Stomach (tissue), 19 donors: ENCODE measurements at places on chromosomes 5 and 9. TPM values are rescaled to one million over a fixed set of nuclear protein-coding genes. Genes with fewer than 3 reads are reported as not detected.

Gene FGF10
- 5.4 TPM for polyA plus RNA-seq

Gene PIP5KL1
- polyA plus RNA-seq: 3.3 TPM

Gene RNF183
- polyA plus RNA-seq: 0.46 TPM

Gene IFNA21
- not detected for polyA plus RNA-seq

Gene PCDHGB4
- 0.12 TPM for polyA plus RNA-seq

- no peak for DNase-seq
- no peaks in the 10 kb centered on the region for H3K36me3 ChIP-seq
- H3K4me1 ChIP-seq: peaks cover 37% of the 10 kb centered on the region
- H3K4me3 ChIP-seq: no peak overlapping the region
- no peak overlapping the region for H3K27ac ChIP-seq
Observed at GRCh38 chr5:962386-962785, 46.2 kb upstream of the NKD2 start.

- no peak overlapping the region for H3K27ac ChIP-seq
- H3K4me3 ChIP-seq: no peak overlapping the region
- DNase-seq: no peak
- no peaks in the 10 kb centered on the region for H3K27me3 ChIP-seq
- peaks cover 49% of the 10 kb centered on the region for H3K36me3 ChIP-seq
Observed at GRCh38 chr5:119470851-119471451, 18.7 kb downstream of the HSD17B4 start.

DNA sequence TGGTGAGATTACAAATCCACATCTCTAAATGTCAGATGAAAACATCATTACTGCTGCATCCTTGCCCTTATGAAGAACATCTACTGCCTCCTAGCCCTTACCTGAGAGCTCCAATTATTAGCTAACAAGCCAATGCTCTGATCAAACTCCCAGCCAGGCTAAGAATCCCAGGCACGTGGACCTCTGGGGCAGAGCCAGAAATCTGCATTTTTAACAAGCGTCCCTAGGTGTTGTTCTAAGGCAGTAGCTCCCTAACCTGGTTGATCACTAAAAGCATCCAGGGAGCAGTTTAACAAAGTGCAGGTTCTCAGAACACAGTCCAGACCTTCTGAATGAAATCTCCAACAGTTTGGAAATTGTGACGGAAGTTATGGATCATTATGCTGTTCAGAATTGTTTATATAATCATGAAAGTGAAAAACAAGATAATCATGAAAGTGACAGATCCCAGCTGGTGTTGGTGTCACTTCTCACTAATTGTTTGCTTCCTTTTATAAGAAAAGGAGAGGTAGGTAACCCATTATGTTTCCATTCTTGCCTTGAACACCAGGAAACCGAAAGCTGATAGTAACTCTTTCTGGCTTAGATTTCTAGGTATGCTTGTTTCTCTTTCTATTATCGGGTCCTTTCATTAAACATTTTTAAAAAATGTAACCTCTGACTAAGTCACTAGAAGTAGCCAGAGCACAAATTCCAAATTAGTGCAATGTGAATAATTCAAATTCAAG is 216.5 kb upstream of the NR4A3 start:
- H3K36me3 ChIP-seq: no peaks in the 10 kb centered on the region
- no peaks in the 10 kb centered on the region for H3K27me3 ChIP-seq
- no peak overlapping the region for H3K27ac ChIP-seq
- H3K4me1 ChIP-seq: no peaks in the 10 kb centered on the region
- H3K4me3 ChIP-seq: no peak overlapping the region

GRCh38 chr9:35306283-35306682 is 144.5 kb downstream of the UNC13B start:
- H3K27ac ChIP-seq: no peak overlapping the region
- no peak for DNase-seq
- H3K27me3 ChIP-seq: no peaks in the 10 kb centered on the region
- peaks cover 16% of the 10 kb centered on the region for H3K36me3 ChIP-seq
- H3K4me1 ChIP-seq: no peaks in the 10 kb centered on the region

GRCh38 chr5:112574536-112574935 is 155.5 kb upstream of the EPB41L4A start:
- H3K27ac ChIP-seq: no peak overlapping the region
- no peaks in the 10 kb centered on the region for H3K36me3 ChIP-seq
- H3K4me1 ChIP-seq: peaks cover 11% of the 10 kb centered on the region
- H3K4me3 ChIP-seq: no peak overlapping the region
- no peak for DNase-seq
- H3K27me3 ChIP-seq: no peaks in the 10 kb centered on the region

DNA sequence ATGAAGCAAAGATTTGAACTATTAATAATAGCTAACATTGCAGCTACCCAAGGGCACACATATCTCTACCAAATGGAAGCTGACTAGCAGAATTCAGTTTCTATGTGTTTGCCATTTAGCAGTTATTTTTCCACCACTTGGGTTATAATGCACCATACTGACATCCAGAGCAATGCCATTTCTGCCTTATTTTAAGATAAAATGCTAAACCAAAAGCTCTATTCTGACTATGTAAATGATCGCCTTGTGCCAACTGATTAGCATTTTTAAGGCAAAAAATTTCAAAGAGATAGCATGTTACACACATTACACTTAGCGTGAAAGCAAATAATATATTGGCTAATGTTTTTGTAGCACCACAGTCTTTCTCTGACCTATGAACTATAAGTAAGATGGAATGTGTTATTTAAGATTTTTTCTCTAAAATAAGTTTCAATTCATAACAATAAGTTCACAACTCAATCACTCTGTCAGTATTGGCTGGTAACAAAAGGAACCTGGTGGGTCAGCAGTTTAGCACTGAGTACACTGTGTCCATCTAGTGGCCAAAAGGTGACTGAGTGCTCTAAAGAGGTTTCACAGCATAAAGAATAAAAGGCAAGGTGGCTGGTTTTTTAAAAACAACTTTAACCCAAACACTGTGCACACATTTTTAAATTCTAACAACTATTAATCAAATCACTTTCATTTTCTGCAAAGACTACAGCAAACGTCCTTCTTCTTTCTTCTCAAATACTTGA is 443.5 kb downstream of the PDE4D start:
- no peaks in the 10 kb centered on the region for H3K4me1 ChIP-seq
- H3K27ac ChIP-seq: no peak overlapping the region
- H3K36me3 ChIP-seq: no peaks in the 10 kb centered on the region
- DNase-seq: no peak
- H3K27me3 ChIP-seq: no peaks in the 10 kb centered on the region
- H3K4me3 ChIP-seq: no peak overlapping the region

GRCh38 chr9:92649007-92649406 is 20.9 kb downstream of the IPPK start:
- no peak overlapping the region for H3K27ac ChIP-seq
- H3K4me1 ChIP-seq: no peaks in the 10 kb centered on the region
- H3K27me3 ChIP-seq: no peaks in the 10 kb centered on the region
- no peak for DNase-seq

GRCh38 chr5:149370878-149371277 is 8.2 kb downstream of the IL17B start:
- no peaks in the 10 kb centered on the region for H3K27me3 ChIP-seq
- no peak overlapping the region for H3K27ac ChIP-seq
- peaks cover 31% of the 10 kb centered on the region for H3K4me1 ChIP-seq
- H3K4me3 ChIP-seq: no peak overlapping the region

DNA sequence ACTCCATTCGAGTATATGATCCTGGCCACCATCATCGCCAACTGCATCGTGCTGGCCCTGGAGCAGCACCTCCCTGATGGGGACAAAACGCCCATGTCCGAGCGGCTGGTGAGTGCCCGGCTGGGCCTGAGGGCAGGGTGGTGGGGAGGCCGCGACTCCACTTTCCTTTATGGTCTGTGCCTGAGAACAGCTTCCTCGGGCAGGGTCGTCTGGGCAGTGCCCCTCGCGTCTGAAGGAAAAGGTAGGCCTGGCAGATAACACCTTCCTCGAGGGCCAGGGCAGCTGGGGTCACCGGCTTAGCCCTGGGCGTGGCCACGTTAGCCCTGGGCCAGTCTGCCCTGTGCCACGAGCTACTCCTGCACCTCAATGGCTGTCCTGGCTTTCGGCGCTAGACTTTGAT is 1.5 kb downstream of the CACNA1B start:
- H3K4me3 ChIP-seq: no peak overlapping the region
- peaks cover 75% of the 10 kb centered on the region for H3K27me3 ChIP-seq
- H3K4me1 ChIP-seq: peaks cover 5% of the 10 kb centered on the region
- no peaks in the 10 kb centered on the region for H3K36me3 ChIP-seq
- DNase-seq: no peak

GRCh38 chr5:22249209-22249729 is 603.9 kb downstream of the CDH12 start:
- H3K36me3 ChIP-seq: no peaks in the 10 kb centered on the region
- H3K27ac ChIP-seq: no peak overlapping the region
- no peak for DNase-seq
- H3K4me3 ChIP-seq: no peak overlapping the region

GRCh38 chr5:172902497-172903472 is 56.4 kb upstream of the RPL26L1 start:
- DNase-seq: peak; percentile 76
- peaks cover 67% of the 10 kb centered on the region for H3K4me1 ChIP-seq
- peaks cover 20% of the 10 kb centered on the region for H3K36me3 ChIP-seq
- peak overlapping the region; percentile 93 for H3K27ac ChIP-seq

GRCh38 chr5:14147210-14147609 is 4.1 kb downstream of the TRIO start:
- no peak overlapping the region for H3K4me3 ChIP-seq
- H3K36me3 ChIP-seq: no peaks in the 10 kb centered on the region
- DNase-seq: no peak
- H3K4me1 ChIP-seq: peaks cover 71% of the 10 kb centered on the region
- peak overlapping the region; percentile 16 for H3K27ac ChIP-seq
- H3K27me3 ChIP-seq: no peaks in the 10 kb centered on the region
